ENCODE measurements at places on chromosomes 4 and X.

DNA sequence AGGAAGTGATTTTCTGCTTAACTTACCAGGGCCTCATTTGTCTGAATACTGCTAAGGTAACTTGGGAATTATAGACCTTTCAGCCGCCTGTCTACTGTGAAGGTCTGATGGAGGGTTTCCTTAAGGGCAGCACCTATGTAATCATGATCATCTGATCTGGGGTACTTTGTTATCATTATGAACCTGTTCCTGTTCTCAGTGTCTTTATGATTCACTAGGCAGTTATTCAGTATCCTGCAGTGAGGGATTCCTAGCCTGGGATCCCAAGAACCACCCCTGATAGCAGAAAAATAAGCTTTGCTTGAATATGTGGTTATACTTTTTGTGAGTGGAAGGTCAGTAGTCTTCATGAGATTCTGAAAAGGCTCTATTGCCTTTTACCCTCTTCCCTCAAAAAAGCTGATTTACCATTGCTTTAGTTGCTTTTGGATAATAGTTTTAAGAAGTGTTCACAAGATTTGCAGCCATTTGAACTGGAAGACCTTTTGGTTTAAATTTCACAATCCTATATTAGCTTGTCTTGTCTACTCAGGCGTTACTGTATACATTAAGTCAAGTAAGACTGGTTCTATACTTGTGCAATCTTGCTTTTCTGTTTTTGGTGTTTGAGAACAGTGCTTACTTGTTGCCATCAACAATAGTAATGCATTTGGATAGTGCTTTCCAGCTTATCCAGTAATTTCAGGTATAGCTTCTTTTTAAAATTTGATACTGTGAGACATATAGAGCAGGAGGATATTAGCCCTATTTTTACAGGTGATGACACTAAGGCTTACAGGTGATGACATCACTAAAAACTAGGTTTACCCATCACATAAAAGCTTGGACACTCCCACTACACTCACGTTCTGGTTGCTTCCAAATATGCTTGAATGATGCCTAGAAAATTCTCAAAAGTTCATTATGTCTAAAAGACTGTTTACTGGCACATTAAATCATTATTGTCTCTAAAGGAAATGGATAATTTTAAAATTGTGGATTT, 60.0 kb downstream of the FHIP1A start:
- DNase-seq = no peak

GRCh38 chr4:81319657-81320056, 104.6 kb upstream of the PRKG2 start:
- DNase-seq = no peak

- DNase-seq = no peak
Observed at GRCh38 chrX:23726191-23726590, 16.9 kb downstream of the ACOT9 start.

DNA sequence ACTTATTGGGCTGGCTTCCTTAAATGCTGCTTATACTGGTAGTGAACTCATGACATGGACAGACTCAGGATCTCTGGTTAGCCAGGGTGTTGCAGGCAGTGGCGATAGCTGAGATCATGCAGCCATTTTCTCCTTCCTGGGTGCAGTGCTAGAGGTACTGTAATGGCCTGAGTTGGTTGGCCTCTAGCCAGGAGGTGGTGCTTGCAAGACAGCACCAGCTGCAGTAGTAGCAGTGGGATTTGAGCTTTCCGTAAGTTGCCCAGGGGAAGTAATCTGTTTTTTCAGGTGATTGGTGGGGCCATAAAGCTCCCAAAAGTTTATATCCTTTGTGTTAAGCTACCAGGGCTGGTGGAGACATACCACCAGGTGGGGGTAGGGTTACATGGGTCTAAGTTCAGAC, 45.1 kb upstream of the AADAT start:
- no peak for DNase-seq

DNA sequence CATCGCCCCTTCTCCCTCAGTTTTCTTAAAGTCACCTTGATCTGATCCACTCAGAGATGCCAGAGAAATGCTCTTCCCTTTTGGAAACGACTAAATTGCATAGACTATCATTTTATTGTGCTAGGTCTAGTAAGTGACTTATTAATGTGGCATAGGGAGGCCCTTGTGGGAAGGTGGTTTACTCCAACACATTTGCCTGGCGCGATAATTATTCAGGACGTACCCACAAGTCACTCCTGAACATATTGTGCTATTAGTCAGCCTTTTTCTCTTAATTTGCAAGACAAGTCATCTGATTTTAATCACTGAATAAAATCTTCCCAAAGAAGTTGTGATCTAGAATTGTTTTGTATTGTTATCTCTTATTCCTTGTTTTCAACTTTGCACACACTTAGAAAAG, 7.6 kb downstream of the ENPEP start:
- no peak for DNase-seq

DNA sequence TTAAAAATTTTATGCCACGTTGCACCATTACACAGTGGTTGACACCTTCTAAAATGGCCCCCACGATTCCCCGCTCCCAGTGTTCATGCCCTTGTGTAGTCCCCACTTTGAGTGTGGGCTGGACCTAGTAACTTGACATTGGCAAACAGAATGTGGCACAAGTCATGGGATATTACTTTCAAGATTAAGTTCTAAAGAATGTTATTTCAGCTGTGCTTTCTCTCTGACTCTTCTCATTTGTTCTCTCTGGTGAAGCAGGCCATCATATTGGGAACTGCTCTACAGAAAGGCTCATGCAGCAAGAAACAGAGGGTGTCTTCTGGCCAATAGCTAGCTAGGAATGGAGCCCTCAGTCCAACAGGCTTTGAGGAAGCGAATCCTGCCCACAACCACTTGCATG, 67.1 kb downstream of the ATXN3L start:
- no peak for DNase-seq

DNA sequence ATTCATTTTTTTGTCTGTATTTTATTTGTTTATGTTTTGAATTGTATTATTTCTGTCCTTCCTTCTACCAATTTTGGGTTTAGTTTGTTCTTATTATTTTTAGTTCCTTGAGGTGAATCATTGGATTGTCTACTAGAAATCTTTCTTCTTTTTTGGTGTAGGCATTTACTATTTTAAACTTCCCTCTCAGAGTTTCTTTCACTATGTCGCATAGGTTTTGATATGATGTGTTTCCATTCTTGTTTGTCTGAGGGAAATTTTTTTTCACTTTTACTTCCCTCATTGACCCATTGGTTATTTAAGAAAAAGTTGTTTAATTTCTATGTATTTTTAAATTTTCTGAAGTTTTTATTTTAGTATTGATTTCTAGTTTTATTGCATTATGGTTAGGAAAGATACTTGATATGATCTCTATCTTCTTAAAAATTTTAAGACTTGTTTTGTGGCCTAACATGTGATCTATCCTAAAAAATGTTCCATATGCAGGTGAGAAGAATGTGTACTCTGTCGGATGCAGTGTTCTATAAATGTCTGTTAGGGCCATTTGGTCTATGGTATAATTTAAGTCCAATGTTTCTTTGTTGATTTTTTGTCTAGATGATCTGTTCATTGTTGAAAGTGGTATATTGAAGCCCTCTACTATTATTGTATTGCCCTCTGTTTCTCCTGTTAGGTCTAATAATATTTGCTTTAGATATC, 68.8 kb downstream of the IL15 start:
- DNase-seq = no peak

DNA sequence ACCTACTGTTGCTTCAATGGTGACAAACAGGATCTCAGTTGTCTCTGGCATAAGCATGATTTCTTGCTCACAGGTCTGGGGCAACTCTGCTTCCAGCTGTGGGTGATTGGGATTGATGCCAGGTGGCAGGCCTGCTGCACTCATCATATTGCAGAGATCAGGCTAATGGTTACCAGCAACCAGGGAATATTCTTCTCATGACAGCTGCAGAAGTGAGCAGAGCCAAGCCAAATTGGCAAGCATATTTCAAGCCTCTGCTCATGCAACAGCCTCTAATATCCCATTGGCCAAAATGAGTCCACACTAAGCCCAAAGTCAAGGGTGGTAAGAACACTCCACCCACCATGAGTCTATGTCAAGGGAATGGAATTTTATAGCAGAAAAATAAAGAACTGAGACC, 26.7 kb upstream of the TBC1D19 start:
- DNase-seq = no peak

- DNase-seq = no peak
Observed at GRCh38 chrX:136143711-136144110, 3.6 kb upstream of the FHL1 start.

DNA sequence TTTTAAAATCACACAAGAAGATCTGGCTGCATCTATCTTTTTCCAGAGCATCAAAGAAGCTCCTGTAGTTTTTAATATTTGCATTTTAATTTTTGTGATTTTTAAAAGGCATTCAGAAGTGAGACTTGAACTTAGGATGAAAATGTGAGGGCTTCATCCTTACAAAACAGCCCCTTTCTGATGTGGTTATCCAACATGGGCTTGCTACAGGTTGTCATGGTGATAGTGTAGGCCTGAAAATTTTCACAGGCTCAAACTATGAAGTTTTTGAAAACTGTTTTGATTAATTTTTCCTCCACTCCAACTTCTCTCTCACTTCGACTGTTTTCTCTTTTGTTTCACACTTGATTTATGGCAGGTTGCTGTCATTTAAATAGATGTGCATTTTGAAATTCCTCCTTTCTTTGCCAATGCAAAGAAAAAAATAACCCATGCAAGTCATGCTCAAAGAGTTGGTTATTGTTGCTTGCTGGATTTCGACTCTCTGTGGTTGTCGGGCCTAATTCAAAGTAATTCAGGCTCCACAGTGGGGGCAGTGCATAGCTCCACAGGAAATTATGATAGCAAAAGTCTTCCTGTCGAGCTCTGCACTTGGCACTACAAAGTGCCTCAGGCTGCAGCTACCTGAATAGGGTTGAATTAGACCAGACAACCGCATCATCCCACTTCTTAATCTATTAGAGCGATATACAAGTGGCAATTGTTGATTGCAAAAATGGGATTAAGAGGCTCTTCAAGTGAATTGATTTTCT, 201.0 kb upstream of the GPR101 start:
- no peak for DNase-seq

DNA sequence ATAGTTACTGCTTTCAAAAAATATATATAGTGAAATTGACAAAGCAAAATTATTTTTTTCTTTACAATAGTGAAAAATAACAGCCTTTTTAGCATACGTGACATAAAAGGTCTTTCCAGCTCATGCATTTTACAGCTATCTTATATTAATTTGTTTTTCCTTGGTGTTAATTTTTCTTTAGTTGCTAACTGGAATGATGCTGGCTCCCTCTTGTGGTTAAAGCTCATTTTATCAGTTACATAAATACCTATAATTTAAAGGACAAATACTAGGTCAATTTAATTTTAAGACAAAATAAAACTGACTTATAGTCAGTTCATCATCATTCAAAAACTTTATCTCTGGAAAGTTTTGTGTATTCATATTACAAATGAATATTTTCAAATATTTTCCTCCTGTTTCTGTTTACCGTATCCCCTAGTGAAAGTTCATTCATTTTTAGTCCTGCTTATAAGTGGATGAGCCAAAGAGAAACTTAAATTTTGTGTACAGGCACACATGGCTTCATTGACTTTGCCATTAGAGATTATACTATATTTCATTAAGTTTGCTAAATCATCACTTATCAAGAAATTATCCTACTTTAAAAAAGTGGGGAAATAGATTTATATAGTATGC, 9.9 kb upstream of the ANAPC4 start:
- DNase-seq = peak; percentile 41

GRCh38 chrX:2145692-2146367, 354.9 kb downstream of the DHRSX start:
- DNase-seq = no peak

DNA sequence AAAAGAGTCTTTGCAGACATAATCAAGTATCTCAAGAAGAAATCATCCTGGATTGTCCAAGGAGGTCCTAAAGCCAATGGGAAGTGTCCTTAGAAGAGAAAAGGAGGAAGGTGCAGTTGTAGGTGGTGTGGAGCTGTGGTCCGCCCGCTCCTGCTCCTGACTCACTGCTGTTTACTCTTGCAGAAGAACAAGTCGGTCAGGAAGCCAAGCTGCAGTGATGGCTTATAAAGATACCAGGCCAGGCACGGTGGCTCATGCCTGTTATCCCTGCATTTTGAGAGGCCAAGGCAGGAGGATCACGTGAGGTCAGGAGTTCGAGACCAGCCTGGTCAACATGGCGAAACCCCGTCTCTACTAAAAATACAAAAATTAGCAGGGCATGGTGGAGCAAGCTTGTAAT, 66.4 kb upstream of the ATP6AP2 start:
- DNase-seq = no peak

GRCh38 chr4:11021333-11021732, 336.8 kb upstream of the CLNK start:
- DNase-seq = no peak

DNA sequence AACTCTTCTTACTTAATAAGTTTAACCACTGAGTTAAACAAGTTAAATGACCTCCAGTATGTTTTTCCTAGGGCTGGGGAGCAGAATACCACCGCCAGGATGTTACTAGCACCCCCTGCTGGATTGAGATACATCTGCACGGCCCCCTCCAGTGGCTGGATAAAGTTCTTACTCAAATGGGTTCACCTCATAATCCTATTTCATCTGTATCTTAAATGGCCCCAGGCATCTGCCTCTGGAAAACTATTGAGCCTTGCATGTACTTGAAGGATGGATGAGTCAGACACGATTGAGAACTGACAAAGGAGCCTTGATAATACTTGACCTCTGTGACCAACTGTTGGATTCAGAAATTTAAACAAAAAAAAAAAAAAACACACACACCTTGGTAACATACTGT, 61.5 kb upstream of the MMAA start:
- peak; percentile 75 for DNase-seq

DNA sequence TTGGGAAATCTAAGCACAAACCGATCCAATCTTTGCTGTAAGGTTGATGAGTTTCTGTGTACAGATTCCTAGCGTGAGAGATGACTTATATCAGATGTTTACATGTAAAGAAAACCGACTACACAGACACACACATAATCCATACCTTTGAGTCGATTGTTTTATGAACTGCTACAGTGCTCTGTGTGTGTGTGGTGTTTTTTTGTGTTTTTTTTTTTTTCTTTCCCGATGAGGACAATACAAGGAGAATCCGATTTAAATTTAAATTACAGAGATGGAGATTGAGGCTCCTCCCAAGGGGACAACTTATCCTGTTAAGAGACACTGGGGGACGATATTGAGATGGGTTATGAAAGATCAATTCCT, 461 bp upstream of the SLC9A6 start:
- no peak for DNase-seq

DNA sequence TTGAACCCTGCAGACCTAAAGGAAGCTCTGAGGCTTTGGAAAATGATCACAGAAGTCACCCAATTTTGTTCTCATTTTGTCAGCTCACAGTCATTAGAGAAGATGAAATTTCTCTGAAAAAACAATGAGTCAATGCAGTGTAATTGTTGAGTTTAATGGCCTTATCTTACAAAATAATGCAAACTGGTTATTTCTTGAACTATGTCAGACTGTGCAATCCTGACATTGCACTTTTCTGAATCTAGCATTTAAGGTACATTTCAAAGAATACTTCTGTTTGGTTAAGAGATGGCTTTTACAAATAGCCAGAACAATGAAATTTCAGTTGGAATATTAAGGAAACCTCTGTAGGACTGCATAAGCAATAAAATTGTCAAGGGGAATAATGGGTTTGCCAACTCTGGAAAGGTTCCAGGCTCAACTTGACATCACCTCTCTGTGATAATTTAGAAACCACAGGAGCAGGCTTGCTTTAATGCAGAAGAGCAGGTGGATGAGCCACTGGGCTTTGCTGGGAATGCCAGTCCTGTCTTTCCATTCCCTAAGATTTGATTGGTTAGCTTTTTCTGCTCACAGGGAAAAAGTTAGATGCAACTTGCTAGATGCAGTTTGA, 222.8 kb downstream of the FRMPD4 start:
- DNase-seq = no peak

Measured in NCI-H526 (cell line).